ENCODE measurements at places on chromosomes 4 and X. TPM values are rescaled to one million over a fixed set of nuclear protein-coding genes. Genes with fewer than 3 reads are reported as not detected.

DNA sequence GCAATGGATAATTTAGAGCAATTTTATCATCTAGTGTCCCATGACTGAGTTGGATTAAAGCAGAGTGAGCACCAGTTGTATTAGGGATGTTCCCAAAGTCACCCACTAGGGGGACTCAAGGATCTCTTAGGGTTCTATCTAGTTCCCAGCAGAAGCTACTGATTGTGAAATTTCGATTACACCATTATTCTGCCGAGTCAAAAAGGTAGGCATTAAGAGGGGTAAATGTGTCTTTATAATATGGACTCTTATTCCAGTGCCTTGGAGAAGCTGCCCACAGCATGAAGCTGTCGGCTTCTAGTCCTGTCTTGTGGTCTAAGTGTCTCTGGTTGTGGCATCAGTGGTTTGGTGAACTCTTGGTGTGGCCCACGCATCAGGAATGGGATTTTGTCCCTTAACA is 53.3 kb downstream of the RGS12 start:
- ATAC-seq = peak; percentile 83

GRCh38 chr4:123133397-123134050 is 211.1 kb upstream of the NUDT6 start:
- ATAC-seq = no peak

DNA sequence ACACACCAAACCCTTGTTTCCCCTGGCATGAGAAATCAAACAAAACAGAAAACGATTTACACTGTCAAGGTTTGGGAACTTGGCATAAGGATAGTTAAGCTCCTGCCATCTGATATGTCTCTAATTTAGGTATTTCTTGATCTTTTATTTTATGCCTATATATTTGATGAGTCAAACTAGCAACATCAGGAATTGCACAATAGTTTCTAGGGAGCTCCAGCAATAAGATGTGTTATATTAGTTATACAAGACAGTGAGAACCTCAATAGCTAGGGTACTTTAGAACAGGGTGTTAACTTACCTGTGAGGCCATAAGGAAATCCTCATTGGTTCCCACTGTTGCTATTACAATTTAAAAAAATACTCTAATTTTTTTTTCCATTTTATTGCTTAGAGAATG is 474.2 kb downstream of the GBA3 start:
- no peak for ATAC-seq

- ATAC-seq = no peak
Observed at GRCh38 chr4:7009564-7009963, 33.6 kb upstream of the TADA2B start.

DNA sequence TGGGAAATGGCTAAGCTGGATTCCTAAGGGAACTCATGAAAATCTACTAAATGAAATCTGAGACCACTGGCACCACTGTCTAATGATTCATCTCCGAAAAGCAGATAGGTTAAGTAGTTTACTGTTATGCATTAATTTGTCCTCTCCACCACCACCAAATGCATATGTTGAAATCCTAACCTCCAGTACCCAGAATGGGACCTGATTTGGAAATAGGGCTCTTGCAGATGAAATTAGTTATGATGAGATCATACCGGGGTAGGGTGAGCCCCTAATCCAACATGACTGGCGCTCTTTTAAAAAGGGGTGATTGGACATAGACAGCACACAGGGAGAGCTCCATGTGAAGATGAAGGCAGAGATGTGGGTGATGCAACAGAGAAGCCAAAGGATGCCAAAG is 124.9 kb upstream of the GUCY1A1 start:
- no peak for ATAC-seq

GRCh38 chr4:95528388-95528948 is 20.3 kb downstream of the UNC5C start:
- no peak for ATAC-seq

DNA sequence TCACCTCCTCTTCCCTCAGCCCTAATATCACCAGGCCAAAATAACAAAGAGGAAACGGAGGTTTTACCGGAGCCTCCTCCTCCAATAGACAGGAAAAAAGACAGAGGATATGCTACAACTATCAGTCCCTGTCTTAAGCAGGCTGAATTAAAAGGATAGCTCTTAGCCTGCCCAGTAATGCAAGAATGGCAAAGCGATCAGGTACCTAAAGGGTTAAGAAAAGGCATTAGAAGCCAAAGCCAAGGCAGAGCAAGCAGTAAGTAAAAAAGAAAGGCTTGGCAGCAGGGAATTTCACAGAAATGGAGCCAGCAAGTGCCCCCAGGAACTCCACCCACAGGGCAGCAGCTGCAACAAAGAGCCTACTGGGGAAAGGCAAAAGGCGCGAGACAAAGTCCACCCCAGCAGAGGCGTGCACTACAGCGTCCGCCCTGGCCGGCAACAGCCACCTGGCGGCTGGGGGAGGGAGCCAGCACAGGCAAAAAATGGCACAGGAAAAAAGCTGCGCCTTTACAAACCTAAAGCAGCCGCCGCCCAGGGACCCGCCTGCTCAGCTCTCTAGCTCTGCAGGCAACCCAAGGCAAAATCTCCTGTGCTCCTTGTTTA is 220.6 kb upstream of the ZC4H2 start:
- ATAC-seq = peak; percentile 62

DNA sequence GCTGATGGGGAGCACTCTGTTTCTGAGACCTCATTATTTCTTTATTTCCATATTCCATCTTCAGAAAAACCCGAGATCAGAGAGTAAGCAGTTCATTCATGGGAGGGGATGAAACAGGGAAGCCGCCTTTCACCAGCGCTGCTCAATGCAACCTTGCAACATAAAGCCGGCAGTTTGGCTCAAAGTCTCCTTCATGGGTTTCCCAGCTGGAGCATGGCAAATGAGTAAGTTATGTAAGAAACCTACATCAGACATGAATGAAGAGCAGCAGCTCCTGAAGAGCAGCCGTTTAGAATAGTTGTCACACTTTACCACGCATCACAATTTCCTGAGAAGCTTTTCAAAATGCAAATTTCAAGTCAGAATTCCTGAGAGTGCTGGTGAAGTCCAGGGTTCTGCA is 578.8 kb downstream of the FSTL5 start:
- ATAC-seq = no peak

DNA sequence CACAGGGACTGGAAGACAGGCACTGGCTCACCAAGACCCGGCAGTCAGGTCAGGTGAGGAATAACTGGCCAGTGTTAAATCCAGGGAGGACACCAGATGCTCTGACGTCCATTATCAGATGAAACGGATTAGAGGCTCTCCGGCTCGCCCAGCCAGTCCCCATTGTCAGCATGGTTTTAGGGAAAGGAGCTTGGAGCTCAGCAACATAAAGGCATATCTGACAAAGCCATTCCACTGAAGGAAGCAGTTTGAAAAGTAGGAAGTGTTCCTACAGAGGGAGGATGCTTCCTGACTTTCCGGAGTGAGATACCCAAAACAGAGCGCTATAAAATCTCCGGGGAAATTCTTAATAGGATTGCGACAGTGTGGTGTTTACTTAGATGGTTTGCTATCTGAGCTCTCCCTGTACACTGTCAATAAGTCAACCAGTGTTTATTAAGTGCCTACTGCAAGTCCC is 14.8 kb downstream of the NDNF start:
- ATAC-seq = no peak

GRCh38 chr4:4614925-4615678 is 73.3 kb upstream of the STX18 start:
- no peak for ATAC-seq

- ATAC-seq = peak; percentile 36
Observed at GRCh38 chr4:189659287-189659686, 281.4 kb upstream of the FRG1 start.

- no peak for ATAC-seq
Observed at GRCh38 chrX:78384486-78384885, 57.1 kb upstream of the CYSLTR1 start.

DNA sequence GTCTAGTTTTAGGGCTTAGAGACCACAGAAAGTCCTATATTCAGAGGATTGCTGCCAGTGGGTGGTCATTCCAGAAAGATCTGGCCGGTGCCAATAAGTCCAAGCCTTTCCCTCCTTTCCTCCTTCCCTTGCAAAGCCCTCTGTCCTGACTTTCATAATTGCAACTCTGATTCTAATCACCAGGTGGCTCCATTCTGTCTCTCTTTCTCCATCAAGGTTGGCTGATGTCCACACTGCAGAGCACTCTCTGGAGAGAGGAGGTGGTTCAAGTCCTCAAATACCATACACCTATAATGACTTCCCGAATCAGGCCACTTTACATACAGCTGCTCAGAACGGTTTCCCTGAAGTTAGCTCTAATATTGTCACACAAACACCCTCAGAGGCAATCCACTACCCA is 22.4 kb upstream of the ARMCX4 start:
- peak; percentile 71 for ATAC-seq

DNA sequence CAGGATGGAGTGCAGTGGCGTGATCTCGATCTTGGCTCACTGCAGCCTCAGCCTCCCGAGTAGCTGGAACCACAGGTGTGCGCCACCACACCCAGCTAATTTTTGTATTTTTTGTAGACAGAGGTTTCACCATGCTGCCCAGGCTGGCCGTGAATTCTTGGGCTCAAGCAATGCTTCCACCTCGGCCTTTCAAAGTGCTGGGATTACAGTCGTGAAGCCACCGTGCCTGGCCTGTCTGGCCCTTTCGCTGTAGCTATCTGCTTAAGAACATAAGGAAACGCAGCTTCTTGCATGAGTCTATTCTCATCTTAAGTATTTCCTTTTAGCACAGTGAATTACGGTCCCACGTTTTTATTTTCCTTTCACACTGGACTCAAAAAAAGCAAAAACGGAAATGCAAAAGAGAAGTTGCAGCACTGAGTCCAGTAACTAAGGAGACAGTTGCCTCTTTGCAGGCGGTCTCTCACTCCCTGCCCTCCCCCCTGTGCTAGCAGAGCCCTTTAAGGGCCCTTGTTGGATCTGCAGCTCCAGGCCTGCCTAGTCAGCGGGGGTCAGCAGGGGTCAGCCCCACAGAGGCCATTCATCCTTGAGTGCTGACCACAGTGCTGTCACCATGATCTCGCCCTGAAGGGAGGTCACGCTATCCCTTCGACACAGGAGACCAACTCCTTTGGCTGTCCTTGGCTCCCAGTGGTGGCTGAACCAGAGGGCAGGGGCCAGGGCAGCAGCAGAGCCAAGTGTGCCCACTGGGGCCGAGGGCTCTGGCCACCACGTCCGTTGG is 21.8 kb upstream of the TBC1D14 start:
- ATAC-seq = peak; percentile 43

DNA sequence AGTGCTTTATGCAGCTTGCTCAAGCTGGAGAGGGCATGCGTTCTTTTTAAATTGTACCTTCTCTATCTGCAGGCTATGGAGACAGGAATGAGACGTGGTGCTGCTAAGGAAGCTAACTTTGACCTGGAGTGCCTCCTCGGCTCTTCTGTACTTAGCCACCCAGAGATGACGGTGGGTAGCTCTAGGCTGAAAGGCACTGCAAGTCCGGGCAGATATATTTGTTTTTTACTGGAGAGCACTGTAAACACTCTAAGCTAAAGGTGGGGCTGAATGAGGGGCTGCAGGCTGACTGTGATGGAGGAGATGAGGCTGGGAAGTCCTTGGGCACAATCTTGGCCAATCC is 12.1 kb downstream of the ELF4 start:
- ATAC-seq = no peak

Gene PFKFB1
- 0.58 TPM for total RNA-seq

Gene EPGN
- 1.1 TPM for total RNA-seq

Gene MAGEA11
- 0.22 TPM for total RNA-seq

Gene MAGEB10
- total RNA-seq = 0.42 TPM

Gene KCND1
- 3.1 TPM for total RNA-seq

Gene RBM46
- total RNA-seq = not detected

Gene XG
- total RNA-seq = 1.5 TPM

Gene PAGE2
- total RNA-seq = not detected

Gene CSN1S1
- total RNA-seq = not detected

Gene RBMXL3
- 0.69 TPM for total RNA-seq
